ENCODE measurements at places on chromosomes 12 and 14. TPM values are rescaled to one million over a fixed set of nuclear protein-coding genes. Genes with fewer than 3 reads are reported as not detected.

DNA sequence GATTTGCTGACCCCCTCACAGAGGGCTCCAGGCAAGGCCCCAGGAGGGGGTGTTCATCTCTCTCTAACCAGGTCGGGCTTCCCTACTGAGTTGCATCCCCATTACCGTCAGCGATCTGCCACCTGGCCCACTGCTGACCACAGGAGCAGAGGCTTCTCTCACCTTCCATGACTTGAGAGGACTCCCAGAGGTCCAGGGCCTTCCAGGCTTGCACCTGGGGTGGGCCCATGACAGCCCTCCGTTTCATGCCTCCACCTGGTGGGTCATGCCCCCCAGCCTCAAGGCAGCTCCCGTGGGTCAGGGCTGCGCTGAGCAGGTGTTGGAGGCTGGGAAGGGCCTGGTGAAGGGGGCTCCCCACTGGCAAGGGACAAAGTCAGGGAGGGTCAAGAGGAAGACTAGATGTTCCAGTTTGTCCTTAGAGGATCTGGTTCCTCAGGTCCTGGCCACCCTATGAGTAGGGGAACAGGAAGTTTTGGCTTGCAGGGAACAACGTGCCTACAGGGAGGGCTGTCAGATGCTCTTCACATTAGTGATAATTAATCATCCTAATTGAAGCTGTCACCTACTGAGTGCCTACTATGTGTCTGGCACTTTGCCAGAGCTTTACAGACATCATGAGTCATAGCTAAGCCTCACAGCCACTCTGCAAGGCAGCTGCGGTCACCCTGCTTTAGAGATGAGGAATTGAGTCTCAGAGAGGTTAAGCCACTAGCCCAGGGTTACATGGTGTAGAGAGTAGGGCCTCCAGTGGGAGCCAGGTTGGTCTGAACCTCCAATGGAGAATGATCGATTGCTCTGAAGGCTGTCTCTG, 13.8 kb downstream of the NFKBIA start:
- no peak for DNase-seq

GRCh38 chr12:1691123-1692007, 495 bp downstream of the ADIPOR2 start:
- DNase-seq = peak; percentile 18

GRCh38 chr14:36656687-36657398, 4.8 kb upstream of the PAX9 start:
- no peak for DNase-seq

DNA sequence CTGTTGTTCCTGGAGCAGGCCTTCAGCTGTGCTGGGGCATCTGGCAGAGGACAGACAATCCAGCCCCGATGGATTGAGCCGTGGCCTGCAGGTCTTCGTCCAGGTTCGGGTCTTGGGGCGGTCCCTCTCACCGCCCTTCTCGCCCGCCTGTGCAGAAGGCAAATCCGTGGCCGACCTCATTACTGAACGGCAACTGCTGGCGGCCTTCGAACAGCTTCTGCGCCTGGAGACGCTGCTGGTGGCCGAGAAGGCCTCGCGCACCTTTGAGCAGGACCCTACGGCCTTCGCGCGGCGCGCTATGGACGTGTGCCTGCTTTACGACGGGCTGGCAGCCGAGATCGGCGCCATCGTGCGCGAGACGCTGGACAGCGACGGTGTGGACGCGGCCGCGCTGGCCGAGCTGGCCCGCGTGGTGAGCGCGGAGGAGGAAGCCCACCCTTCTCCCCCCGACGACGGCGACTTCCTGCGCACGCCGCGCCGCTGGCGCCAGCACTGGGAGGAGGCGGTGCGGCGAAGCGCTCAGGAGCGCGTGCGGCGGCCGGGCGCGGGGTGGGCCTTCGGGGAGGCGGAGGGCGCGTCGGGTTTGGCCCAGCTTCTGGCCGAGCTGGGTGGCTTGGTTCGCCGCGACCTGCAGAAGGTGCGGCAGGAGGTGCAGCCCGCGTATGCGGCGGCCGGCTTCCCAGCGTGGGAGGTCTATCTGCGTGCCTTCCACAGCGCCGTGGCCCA, 7.6 kb downstream of the EXOC3L4 start:
- no peak for DNase-seq

DNA sequence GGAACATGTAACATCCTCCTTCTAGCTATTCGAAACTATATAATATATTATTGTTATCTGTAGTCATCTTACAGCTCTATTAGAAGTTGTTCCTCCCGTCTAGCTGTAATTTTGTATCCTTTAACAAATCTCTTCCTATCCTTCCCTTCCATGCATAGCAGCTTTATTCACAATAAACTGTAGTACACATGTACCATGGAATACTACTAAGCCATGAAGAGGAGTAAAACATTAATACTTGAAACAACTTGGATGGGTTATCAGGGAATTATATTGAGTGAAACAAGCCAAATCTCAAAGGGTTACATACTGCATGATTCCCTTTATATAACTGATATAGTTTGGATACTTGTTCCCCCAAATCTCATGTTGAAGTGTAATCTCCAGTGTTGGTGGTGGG, 33.9 kb upstream of the STK38L start:
- no peak for DNase-seq

Gene STAT6
- total RNA-seq = 294 TPM

Gene LALBA
- not detected for total RNA-seq

- DNase-seq = no peak
Measured at GRCh38 chr12:110794623-110795280, 52.0 kb upstream of the CCDC63 start.

Gene TMEM119
- total RNA-seq = 1.6 TPM

- no peak for DNase-seq
Measured at GRCh38 chr14:51889851-51890250, 29.4 kb downstream of the GNG2 start.

GRCh38 chr14:32809255-32809654, 129.4 kb upstream of the NPAS3 start:
- no peak for DNase-seq

GRCh38 chr12:84998341-84998740, 37.7 kb downstream of the TSPAN19 start:
- no peak for DNase-seq

- DNase-seq = no peak
Measured at GRCh38 chr12:21379218-21379617, 6.5 kb downstream of the IAPP start.

DNA sequence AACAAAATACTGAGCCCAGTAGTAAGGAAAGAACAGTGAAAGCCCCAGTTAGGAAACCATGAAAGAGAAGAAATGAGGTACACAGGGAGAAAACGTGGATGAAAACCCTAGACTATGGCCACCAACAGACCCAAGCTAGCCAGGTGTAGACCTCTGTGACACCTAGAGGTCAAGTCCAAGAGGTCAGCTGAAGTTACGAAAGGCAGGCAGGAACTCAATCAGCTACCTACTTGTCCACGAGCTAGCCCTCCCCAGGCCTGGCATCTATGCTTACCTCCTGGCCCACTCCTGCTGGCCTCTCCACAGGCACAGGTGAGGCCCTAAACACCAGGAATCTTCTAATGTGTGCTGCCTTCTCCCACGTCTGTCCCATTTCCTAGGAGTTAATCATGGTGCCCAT, 48.7 kb downstream of the DPF3 start:
- DNase-seq = no peak

- DNase-seq = no peak
Measured at GRCh38 chr14:92360651-92361370, 37.8 kb downstream of the SLC24A4 start.

Gene PPP1R1A
- not detected for total RNA-seq

Gene RHEBL1
- 9.4 TPM for total RNA-seq

- DNase-seq = no peak
Measured at GRCh38 chr12:41967668-41968500, 176.8 kb downstream of the GXYLT1 start.

DNA sequence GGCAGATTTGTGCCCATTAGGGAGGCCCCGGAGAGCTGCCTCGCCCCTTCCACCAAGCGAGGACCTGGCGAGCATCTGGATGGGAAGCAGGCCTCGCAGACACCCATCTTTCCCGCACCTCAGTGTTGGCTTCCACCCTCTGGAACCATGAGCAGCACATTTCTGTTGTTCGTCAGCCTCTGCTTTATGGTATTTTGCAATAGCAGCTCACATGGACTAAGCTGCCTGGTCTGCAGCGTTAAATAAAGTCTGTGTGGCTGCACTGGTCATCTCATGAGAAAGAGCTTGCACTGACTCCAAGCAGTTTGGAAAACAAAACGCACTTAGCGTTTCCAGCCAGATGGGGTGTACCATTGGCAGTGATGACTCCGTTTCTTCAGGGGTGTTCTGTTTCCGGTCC, 75.8 kb downstream of the GLT1D1 start:
- no peak for DNase-seq

Gene CLEC9A
- total RNA-seq = not detected

Gene SYT10
- total RNA-seq = not detected

Gene CSRP2
- not detected for total RNA-seq

DNA sequence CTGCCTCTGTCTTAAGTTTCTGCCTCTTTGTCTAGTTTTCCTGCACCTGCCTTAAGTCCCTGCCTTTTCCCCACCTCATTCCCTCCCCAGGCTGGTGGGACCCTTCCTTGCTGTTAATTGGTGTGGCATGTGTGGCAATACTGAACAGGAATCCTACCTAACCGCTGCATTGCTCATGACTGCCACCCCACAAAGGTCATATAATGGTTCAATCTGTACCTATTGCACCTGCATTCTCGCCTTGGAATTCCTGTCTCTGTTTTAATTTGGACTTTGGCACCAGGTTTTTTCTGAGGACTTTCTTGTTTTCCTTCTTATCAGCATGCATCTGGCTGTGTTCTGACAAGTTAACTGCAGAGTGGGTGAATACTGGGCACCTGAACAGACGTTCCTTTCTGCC, 966.2 kb upstream of the TMEM132C start:
- no peak for DNase-seq

GRCh38 chr14:53331247-53331646, 178.1 kb upstream of the DDHD1 start:
- no peak for DNase-seq

GRCh38 chr12:33427071-33427470, 12.5 kb downstream of the SYT10 start:
- DNase-seq = no peak

GRCh38 chr14:51780006-51780692, 80.3 kb upstream of the GNG2 start:
- peak; percentile 34 for DNase-seq

- no peak for DNase-seq
Measured at GRCh38 chr12:2353281-2353680, 300.5 kb downstream of the CACNA1C start.

GRCh38 chr12:63326260-63326659, 175.3 kb upstream of the AVPR1A start:
- no peak for DNase-seq

DNA sequence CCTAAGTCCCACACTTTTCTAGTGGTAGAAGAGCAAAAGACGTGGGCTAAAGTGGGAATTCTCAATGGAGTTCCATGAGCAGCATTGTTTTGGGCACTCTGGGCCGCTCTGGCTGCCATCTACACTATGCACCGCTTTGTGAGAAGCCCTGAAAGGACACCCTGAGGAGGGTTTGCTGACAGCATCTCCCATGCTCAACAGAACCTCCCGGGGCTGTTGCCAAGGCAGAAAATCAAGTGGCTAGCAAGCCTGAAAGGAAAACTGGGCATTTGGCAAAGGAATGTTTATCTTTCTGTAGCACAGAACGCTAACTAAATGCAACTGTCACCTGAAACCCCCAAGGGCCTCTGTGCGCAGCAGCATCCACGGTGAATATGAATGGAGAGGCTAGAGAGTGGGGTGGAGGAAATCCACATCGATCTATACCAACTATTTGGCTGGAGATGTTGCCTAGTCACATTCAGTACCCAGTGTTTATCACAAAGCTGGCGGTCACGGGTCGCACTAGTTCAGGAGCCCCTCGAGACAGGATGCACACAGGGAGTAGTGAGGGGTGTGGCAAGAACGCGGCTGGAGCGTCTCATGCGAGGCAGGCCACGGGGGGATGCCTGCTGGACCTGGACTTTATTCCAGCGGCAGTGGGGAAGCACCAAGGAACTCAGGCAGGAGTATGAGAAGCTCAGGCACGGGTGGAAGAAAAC, 14.2 kb downstream of the APPL2 start:
- DNase-seq = no peak

DNA sequence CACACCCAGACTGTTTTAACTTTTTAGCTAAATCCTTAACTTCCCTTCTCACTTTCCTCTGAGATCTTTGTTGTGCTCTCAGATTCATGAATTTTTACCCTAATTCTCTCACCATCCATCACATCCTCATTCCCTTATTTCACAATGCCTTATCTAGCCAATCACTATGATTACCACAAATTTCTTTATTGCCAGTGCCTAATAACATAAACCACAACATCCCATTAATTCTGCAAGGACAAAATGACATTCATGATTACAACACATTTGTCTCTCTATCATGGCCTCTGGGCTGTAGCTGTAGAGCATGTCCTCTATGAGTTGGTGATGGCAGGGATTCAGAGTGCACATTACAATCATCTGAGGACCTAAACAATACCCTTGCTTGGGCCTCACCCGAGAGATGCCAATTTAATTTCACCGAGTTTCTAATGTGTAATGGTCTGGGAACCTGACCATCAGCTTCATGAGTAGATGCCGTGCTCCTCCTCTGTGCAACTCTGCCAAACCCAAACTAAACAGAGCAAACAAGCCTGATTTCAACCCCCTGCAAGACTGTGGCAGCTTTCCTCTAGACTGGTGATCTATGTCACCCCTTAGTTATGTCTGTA, 99.3 kb downstream of the SPTSSA start:
- DNase-seq = no peak

GRCh38 chr12:110931315-110931728, 10.9 kb upstream of the MYL2 start:
- DNase-seq = no peak

Gene GPR84
- total RNA-seq = not detected

DNA sequence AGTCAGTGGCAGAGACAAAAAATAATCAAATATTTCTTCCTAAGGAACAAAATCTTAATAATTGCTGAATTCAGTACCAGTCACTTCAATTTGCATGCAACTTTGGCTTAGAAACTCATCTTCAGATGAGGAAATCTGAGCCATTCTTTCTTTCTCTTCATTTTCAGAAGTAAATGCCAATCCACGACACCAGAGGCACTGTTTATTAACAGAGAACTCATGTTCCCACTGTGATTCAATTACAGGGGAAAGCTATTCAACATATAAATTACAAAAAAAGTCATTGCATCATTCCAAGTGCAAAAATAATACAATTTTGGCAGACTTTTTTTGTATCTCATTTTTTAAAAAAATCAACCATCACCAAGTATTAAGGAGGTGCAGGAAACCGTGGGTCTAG, 816.1 kb upstream of the TMEM132C start:
- DNase-seq = no peak

- no peak for DNase-seq
Measured at GRCh38 chr12:73867147-73867546, 670.5 kb upstream of the ATXN7L3B start.

DNA sequence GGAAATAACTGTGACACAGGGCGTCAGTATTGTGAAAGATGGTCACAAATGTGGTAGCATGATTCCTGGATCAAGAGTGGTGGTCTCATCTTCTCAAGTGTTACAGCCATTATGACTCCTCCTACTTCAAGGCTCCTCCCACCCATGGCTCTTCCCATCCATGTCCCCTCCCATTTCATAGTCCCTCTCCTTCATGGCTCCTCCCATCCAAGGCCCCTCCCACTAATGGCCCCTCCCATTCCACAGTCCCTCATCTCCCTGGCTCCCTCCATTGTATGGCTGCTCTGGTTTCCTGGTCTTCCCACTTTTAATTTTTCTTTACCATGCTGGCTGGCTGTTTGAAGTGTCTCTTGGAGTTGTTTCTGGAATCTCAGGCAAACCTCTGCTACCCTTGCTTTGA, 1375.2 kb upstream of the TMEM132C start:
- DNase-seq = no peak

GRCh38 chr12:40854604-40855003, 162.4 kb downstream of the CNTN1 start:
- no peak for DNase-seq
